ENCODE measurements at places on chromosomes 1 and 21.
A peak's percentile ranks its signal among the peaks of the same experiment; 100 is the strongest.

DNA sequence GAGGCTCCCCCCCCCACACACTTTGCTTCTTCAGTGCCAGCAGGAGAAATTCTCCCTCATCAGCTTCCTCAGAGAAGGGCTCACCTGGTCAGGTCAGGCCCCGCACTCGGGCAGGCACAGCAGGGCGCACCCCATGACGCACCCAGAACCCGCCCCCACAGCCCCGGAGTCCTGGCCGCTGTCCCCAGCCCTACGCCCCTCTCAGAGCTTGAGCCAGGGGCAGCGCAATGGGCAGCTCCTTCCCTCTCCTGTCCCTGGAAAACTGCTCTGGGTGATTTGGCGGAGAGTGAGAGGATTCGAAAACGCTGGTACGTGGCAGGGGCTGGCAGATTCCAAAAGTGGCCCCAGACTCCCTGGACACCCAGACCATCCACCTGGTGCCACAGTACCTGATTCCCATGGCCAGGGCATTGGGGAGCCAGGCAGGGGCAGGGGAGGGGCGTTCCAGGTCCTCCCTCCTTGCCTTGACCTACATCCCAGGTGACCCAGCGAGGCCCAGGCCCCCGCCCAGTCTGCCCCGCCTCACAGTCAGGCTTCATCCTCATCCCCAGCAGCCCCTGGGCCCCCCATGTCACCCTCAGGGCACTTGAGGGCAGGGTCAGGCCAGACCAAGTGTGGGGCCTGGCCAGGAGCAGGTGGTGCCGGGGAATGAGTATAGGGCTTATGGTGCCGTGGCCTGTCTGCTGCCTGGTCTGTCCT is 23.7 kb downstream of the RRP1 start:
- DNase-seq = no peak

GRCh38 chr21:40819071-40819900 is 27.7 kb downstream of the DSCAM start:
- DNase-seq = no peak

GRCh38 chr1:198880397-198880796 is 241.6 kb downstream of the PTPRC start:
- DNase-seq = no peak

- DNase-seq = peak; percentile 33
Measured at GRCh38 chr1:80534606-80535360, 1266.0 kb upstream of the ADGRL2 start.

GRCh38 chr1:8315573-8316475 is 2.1 kb upstream of the SLC45A1 start:
- peak; percentile 13 for DNase-seq

DNA sequence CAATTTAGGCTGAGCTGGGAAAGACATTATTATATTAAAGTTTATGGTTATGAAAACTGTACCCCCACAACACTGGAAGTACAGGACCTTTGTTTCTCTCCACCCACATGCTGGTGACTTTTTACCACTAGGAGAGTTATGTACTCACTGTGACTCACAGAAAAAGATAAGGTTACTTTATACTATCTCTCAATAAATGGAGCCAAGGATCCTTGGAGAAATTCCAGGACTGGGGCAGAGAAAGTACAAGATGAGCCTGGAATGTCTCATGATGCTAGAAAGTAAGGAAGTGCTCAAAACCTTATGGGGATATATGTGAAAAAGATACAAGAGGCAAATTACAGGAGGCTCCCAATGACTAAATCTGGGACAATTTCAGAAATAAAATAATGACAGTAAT is 63.9 kb upstream of the C1orf105 start:
- no peak for DNase-seq

- peak; percentile 64 for DNase-seq
Measured at GRCh38 chr1:39919545-39919944, 17.8 kb upstream of the MYCL start.

DNA sequence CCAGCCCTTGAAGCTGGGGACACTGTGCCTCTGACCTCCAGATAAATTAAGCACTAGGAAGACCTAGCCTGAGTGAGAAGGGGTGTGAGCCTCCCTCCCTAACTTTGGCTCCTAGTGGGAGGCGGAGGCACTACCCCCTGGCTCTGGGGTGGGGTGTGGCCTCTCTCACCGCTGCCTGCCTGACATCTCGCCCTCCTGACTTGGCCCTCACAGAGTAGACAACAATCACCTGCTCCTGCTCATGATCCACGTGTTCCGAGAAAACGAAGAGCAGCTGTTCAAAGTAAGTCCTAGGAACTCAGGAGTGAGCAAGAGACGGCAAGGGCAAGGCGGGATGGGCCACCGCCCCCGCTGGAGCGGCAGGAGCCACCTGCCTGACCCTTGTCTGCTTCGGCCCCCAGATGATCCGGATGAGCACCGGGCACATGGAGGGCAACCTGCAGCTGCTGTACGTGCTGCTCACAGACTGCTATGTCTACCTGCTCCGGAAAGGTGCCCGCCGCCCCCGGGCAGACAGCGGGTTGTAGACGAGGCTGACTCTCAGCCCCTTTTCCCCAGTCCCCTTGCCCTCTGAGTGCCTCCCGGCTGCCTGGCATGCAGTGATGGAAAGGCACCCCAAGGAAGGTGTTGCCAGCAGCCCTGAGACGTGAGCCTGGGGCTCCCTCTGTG is 8.1 kb upstream of the SLC25A34 start:
- no peak for DNase-seq

- DNase-seq = no peak
Measured at GRCh38 chr1:9861360-9861759, 37.6 kb upstream of the CLSTN1 start.

DNA sequence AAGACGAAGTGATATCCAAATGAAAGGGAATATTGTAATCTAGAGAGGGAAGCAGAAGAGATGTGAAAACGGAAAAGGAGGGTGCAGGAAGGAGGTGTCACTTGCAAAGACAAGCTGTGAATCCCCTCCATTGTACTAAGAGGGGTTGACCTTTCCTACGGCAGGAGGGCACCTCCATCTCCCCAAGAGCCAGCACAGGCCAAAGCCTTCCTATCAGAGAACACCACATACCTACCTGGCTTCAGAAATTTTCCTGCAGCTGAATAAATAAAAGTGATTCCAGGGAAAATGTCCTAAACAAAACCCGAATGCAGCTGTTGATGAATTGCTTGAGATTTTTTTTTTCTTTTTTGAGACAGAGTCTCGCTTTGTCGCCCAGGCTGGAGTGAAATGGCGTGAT is 14.3 kb downstream of the KANK4 start:
- no peak for DNase-seq

- no peak for DNase-seq
Measured at GRCh38 chr1:147218606-147219005, 6.5 kb downstream of the FMO5 start.

GRCh38 chr21:33734818-33735217 is 92.5 kb downstream of the ITSN1 start:
- no peak for DNase-seq

GRCh38 chr1:109639063-109639840 is 16.6 kb upstream of the GSTM4 start:
- no peak for DNase-seq

DNA sequence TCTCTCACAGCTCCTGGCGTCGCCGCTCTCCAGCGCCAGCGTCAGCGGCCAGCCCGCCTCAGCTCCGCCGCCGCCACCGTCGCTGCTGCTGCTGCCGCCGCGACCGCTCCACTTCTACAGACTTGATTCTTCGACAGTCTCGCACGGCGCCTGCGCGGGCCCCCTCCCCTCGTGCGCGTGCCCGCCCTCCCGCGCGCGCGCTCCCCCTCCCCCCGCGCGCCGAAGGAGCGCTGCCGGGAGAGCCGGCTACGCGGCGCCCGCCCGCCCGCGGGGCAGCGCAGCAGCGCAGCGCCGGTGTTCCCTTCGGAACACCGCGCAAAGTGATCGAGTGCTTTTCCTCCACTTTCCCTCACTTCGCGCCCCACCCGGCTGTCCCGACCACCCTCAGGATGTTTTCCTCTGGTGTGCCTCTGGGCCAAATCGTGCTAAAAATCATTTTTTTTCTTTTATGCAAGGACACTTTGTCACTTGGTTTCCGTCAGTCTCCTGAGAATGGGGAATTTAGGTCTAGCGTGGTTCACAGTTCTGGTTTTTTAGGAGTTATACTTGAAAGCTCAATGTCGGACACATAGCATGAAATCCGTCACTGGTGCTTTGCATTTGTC is at the start of gene IRF2BP2:
IRF2BP2 (minus strand) TSS at position 118 of the 605 bp plus-strand sequence. CDS start 684 bp downstream, outside the sequence.
- peak; percentile 92 for DNase-seq

- no peak for DNase-seq
Measured at GRCh38 chr1:19206947-19207346, 3.1 kb downstream of the UBR4 start.

GRCh38 chr1:32623775-32624174 is 26.6 kb downstream of the ZBTB8OS start:
- no peak for DNase-seq

- DNase-seq = no peak
Measured at GRCh38 chr1:14599800-14600199, 1.3 kb downstream of the KAZN start.

GRCh38 chr1:226485192-226485591 is 63.4 kb upstream of the STUM start:
- peak; percentile 13 for DNase-seq
